Stimulated activated CD4-positive, alpha-beta T cell treated with anti-CD3 and anti-CD28 coated beads, Interleukin-15, amount 100 ng/mL, for 48 hours (primary cell): ENCODE measurements at places on chromosomes 2 and 18.

GRCh38 chr2:216030216-216030615 lies 16.9 kb upstream of the MREG start:
- DNase-seq, result no peak

GRCh38 chr18:77635858-77636257 lies 386.2 kb downstream of the GALR1 start:
- no peak for DNase-seq

- no peak for DNase-seq
Measured at GRCh38 chr2:165804719-165805118, 10.7 kb upstream of the GALNT3 start.

GRCh38 chr2:232816657-232817056 lies 40.3 kb upstream of the KCNJ13 start:
- no peak for DNase-seq
